ENCODE measurements at places on chromosomes 12 and 14.

GRCh38 chr14:60777856-60778578, 43.5 kb downstream of the MNAT1 start:
- DNase-seq, result peak; percentile 94

DNA sequence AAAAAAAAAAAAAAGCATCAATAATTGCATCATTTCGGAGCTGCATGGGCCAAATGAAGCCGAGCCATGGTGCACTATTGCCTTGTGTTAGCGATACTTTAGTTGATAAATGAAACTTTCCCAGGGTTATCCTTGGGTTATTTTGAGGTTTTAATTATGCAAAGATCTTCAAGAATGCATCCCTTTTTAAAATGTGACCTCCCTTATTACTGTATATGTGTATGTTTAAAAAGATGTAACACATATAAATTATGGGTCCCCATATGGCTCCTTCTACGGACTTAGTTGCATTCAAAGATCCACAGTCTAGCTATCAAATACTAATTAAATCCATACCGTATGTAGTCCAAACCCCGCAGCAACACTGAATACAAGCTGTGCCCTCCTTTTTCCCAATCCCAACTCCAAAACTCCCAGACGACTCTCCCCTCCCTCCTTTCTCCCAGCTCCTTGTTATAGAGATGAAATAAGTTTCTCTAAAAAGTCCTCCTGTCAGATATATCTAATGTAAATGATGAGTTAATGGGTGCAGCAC, 129.3 kb upstream of the MAP1LC3B2 start:
- no peak for DNase-seq

GRCh38 chr14:51294951-51295525, 55.0 kb downstream of the TMX1 start:
- no peak for DNase-seq

- no peak for DNase-seq
Observed at GRCh38 chr12:62914443-62915203, 20.3 kb downstream of the PPM1H start.

DNA sequence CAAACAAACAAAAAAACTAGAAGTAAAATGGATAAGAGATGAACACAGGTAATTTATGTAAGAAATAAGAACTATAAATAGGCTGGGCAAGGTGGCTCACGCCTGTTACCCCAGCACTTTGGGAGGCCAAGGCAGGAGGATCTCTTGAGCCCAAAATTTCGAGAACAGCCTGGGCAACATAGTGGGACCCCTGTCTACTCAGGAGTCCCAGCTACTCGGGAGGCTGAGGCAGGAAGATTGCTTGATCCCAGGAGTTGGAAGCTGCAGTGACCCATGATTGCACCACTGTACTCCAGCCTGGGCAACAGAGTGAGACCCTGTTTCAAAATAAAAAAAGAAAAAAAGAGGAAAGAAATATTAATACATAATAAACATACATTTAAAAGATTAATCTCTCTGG, 22.7 kb upstream of the ABCD4 start:
- no peak for DNase-seq

- no peak for DNase-seq
Observed at GRCh38 chr12:104653730-104654664, 197.2 kb downstream of the CHST11 start.

DNA sequence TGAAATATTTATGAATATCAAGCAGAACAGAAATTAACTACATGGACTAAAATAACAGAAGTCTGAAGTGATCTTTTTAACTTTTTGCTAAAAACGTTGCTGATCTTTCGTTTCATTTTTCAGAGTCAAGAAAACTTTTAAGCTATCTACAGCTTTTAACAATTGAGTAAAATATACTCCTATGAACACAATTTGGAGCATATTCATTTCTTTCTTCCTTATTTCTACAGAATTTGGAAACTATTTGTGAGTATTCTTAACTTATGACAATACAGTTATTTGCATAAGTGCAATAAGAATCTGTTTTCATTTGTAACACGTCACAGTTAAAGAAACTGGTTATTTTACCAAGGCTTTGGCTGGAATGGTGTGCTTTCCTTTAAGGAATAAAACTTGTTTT, 21.0 kb upstream of the B4GALNT1 start:
- no peak for DNase-seq

GRCh38 chr14:55361190-55361589, 50.4 kb downstream of the ATG14 start:
- DNase-seq, result no peak

- no peak for DNase-seq
Observed at GRCh38 chr14:75675265-75675960, 14.4 kb downstream of the TTLL5 start.

DNA sequence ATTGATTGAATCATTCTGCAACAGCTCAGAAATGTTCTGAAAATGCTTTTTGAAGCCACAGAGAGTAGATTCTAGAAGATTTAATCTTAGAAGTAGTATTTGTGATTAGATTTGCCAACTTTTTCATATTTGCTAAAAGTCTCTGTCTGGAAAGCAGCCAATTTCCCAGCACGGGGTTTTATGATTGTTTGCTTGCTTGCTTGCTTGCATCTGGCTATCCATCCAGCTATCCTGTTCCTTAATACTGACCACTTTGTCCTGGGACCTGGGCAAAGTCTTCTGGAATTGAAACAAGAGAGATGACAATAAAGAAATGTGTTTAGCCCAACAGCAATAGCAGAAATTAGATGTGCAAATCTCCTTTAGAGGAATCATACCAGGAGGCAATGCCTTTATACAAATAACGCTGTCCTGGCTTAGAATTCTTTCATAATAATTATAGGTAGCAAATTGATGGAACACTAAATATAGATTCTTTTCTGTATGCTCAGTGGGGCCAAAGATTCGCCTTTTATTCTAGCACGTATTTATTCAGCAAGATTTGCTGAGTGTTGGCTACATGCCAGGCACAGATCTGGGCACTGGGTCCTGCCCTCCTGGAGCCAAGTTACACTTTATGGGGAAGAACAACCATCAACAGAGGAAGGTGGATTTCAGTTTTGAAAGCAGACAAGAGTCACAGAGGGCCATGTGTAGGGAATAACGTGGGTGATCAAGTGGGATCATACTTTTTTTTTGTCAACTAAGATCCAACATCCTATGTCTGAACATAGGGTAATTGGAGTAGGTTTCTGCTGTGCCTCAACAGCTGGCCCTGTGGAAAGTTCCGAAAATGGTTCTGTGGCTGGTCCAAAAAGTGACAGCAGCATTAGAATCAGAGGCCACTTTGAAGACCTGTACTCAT, 25.3 kb downstream of the MYBPC1 start:
- no peak for DNase-seq

DNA sequence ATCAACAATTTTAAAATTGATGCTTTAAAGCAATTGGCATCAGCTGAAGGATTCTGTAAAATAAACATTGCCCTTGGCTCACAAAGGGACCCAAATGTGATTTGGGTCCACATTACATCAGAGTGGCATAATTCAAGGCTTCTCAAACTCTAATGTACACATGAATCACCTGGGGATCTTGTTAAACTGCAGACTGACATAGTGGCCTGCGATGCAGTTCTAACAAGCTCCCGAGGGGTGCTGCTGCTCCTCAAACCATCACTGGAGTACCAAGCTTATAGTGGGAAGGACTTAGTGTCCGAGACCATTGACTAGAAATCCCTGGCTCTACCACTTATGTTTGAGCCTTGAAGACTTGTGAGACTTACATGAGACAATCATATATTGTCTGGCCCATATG, 31.8 kb upstream of the DNM1L start:
- DNase-seq, result peak; percentile 10

GRCh38 chr12:123891011-123891410, 81.6 kb downstream of the CCDC92 start:
- DNase-seq, result no peak

GRCh38 chr12:44716711-44717110, 159.4 kb downstream of the NELL2 start:
- DNase-seq, result no peak

- no peak for DNase-seq
Observed at GRCh38 chr12:132493482-132494178, 3.7 kb downstream of the FBRSL1 start.

DNA sequence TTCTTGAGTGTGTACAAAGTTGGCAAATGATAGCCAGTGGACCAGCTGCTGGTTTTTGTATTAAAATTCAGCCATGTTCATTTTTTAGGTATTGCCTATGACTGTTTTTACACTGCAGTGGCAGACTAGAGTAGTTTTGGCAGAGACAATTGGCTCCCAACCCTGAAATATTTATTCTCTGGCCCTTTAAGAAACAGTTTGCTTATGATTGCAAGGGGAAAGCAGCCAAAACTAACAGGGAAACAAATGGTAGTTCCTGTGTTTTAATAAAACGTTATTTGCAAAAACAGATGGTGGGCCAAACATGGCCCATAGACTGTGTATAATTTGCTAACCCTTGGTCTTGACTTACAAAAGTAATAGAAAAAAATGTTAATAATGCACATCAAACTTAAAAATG, 110.2 kb downstream of the ALX1 start:
- no peak for DNase-seq

GRCh38 chr14:77763978-77764377, 3.0 kb upstream of the SNW1 start:
- no peak for DNase-seq

DNA sequence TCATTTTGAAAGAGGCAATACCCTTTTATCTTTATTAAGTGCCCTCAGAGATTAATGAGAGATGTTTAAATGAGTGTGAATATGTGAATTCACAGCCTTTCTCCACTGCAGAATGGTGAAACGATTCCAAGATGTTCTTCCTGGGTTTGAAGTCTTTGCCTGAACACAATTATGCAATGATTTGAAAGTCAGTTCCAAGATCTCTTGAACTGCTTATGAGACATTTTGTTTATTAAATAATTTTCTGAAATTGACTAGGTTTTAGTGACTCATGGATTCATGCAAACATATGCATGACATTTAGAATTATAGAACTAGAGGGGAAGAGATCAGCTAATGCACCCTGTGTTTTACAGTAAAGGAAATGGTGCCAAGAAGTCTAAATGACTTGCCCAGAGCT, 118.1 kb upstream of the SLC38A2 start:
- DNase-seq, result peak; percentile 86

- peak; percentile 84 for DNase-seq
Observed at GRCh38 chr14:22977684-22978486, 4.5 kb downstream of the AJUBA start.

DNA sequence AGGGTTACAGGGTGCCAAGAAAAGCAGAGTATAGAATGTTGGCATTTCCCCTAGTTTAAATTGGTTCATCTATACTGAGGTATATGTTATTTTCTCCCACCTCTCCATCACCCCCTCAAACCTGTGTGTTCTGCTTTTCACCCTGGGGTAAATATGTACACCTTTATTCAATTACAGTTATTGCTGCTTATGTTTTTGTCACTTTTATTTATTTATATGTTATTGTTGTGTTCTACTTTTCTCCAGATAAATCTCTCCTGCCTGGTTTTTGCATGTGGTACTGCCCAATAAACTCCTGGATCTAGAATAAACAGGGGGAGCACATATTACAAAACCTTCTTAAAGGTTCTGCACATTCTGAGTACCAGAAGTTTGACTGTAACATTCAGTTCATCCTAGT, 122.1 kb upstream of the NPAS3 start:
- no peak for DNase-seq

GRCh38 chr12:132386926-132387497, 57.6 kb upstream of the GALNT9 start:
- no peak for DNase-seq

- DNase-seq, result peak; percentile 35
Observed at GRCh38 chr12:19388131-19388549, 51.2 kb upstream of the AEBP2 start.

GRCh38 chr12:68896881-68897540, 36.0 kb downstream of the CPM start:
- DNase-seq, result no peak

GRCh38 chr12:69027411-69027881, 94.5 kb upstream of the CPM start:
- peak; percentile 48 for DNase-seq

DNA sequence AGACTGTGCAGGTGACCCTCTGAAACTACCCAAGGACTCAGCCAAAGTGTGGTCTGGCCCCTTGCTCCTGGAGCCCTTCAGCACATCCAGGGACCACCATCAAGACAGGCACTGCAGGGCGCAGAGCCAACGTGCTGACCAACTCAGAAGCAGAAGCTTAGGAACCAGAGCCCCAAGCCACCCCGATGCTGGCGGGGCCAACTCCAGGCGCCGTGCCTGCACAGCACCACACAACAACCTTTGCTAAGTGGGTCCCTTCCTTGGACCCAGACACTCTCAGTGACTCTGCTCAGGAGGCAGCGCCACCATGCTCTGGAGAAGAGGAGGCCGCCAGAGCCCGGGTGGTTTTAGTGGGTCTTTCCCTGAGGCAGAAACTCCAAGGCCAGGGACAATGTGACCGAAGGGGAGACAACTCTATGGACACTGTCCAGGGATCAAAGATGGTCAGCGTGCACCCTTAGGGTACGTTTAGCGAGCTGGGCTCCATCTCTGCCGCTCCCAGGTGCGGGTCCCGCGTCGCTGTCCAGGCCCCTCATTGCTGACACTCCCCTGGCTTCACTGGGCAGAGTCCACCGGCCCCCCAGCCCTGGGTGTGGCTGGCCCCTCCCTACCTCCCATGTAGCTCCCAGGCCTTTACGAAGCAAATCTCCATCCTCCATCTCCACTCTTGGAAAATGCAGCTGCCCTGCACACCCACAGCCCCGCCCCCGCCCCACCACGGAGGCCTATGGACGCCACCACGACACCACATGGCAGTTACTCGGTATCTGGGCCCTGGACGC, 16.1 kb downstream of the CHGA start:
- DNase-seq, result no peak
